ENCODE measurements at places on chromosomes 2 and 18.
A peak's percentile ranks its signal among the peaks of the same experiment; 100 is the strongest.

DNA sequence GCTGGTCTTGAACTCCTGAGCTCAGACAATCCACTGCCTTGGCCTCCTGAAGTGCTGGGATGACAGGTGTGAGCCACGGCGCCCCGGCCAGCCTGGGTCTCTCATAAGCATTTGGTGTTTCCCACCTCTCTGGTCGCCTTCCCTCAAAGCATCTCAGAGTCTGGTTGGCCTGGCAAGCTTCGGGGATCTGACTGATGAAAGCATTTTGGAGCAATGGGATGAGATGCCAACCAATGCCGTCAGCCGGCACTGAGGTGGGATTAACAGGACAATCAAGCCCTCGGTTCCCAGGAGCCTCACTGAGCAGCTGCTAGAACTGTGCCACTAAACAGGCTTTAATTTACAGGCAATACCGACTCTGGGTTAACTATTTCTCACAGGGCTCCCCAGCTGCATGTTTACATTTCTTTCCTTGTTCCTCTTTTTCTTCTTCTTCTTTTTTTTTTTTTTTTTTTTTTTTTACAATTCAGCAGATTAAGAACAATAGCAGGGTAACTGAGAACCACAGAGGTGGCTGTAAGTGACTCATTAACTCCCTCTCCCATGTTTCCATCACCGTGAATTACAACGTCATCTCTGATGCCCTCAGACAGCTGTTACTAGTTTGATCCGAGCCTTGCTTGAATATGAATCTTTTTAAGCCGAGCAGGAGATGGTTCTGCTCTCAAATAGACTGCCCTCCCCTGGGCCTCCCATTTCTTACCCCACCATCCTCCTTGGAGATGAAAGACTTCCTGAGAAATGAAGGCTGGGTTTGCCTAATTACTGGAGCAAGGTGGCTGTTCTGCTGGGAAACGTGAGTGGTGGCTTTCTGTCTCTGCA lies 37.9 kb downstream of the ODC1 start:
- peak; percentile 78 for DNase-seq

GRCh38 chr2:30336978-30337841 lies 105.9 kb downstream of the LBH start:
- DNase-seq, result no peak

GRCh38 chr2:148643421-148643820 lies 1.1 kb upstream of the EPC2 start:
- DNase-seq, result no peak

GRCh38 chr2:110853516-110853915 lies 121.1 kb downstream of the ACOXL start:
- peak; percentile 21 for DNase-seq

DNA sequence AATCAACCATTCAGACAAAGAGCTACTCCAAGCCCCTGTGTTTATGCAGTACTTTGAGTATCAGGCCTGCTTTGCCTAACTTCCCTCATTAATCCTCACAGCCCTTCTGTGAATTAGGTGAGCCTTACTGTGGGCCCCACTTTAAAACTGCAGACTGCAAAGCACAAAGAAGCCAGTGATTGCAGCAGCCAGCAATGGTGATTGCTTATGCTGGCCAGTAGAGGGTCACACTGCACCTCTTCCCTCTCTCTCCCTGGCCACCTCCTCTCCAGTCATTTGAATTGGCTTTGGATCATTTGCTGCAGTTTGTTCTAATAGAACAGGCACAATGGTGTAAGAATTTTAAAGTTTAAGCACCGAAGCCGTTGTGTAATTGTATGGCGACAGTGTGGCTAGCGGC lies 229.9 kb downstream of the AGPS start:
- peak; percentile 17 for DNase-seq

DNA sequence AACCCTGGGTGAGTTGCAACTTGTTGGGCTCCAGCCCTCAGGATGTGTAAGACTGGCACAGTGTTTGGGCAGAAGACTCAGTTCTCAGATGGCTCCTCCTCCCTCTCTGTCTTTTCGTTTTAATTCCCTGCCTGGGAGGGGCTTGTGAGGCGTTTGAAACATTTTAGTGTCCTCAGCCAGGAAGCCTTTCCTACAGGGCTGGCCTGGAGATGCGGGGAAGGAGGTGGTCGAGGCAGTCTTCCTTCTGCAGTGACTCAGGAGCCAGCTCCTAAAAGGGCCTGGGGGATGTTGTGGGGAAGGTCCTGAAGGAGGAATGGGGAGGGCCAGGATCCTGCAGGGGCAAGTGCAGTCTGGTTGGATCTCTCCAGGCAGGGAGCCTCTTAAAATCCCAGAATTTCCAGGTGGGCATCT lies 22.1 kb upstream of the IGFBP5 start:
- DNase-seq, result no peak

GRCh38 chr2:47057687-47058002 lies 97.5 kb downstream of the STPG4 start:
- DNase-seq, result no peak

- DNase-seq, result no peak
Observed at GRCh38 chr2:218260742-218261422, at the start of gene GPBAR1. Gene GPBAR1, plus strand, starts transcription at chr2:218261015. Its CDS starts 1,710 bp downstream, at chr2:218262725.

- no peak for DNase-seq
Observed at GRCh38 chr2:163970058-163970813, 234.4 kb upstream of the FIGN start.
